ENCODE measurements at places on chromosomes 3 and 15. TPM values are rescaled to one million over a fixed set of nuclear protein-coding genes. Genes with fewer than 3 reads are reported as not detected.
A peak's percentile ranks its signal among the peaks of the same experiment; 100 is the strongest.

RBP2 gene
- total RNA-seq: 295 TPM

MORC1 gene
- total RNA-seq: 5.6 TPM

RETNLB gene
- not detected for total RNA-seq

SCAANT1 gene
- total RNA-seq: not detected

ROPN1 gene
- not detected for total RNA-seq

RAB6B gene
- total RNA-seq: 9.1 TPM

STRIT1 gene
- total RNA-seq: 1.2 TPM

FYCO1 gene
- total RNA-seq: 23.0 TPM

DNA sequence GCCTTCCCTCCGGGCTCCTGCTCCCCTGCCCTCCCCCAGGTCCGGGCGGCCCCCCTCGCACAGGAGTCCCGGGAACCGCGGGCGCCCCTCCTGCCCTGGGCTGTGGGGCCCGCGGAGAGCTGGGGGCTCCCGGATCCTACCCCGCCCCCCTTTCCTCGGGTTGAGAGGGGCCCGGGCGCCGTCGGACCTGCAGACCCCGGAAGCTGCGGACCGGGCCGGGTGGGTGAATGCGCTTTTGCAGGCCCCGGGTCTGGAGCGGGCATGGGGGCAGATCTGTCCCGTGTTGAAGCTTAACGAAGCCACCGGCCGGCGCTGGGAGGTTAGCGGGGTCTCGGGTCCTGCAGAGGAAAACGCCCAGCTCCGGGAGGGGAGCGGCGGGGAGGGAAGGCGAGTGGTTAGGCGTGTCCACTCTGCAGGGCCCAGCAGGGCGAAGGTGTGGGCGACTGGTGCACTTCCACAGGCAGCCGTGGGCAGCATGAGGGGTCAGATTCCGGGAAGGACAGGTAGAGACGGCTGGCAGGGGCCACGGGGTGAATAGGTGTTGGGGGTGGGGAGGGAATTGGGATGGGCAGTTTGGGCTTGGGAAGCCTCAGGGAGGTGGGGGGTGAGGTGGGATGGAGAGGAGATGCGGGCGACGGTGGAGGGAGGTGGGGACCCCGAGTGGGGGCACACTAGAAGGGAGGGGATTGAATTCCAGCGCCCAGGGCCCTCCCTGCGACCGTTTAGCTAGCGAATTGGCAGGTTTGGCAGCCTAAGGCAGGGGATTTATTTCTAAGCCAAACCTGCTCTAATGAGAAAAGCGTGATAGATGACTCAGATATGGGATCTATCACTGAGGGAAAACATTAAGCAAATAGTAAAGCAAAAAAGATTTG is 635 bp downstream of the CD276 start:
- peak; percentile 49 for DNase-seq

GRCh38 chr15:39177561-39177960 is 403.3 kb upstream of the THBS1 start:
- no peak for DNase-seq

DNA sequence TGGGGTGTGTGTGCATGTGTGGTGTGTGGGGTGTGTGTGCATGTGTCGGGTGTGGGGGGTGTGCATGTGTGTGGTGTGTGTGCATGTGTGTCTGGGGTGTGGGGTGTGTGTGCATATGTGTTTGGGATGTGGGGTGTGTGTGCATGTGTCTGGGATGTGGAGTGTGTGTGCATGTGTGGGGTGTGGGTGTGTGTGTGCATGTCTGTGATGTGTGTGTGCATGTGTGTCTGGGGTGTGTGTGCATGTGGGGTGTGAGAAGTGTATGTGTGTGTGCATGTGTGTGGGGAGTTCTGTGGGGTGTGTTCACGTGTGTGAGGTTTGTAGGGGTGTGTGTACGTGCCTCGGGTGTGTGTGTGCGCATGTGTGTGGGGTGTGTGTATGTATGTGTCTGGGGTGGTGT is 6.7 kb upstream of the OCA2 start:
- DNase-seq: no peak

- peak; percentile 47 for DNase-seq
These were observed 268.1 kb upstream of the CRBN start for GRCh38 chr3:3447641-3448040.

GRCh38 chr3:102163039-102163817 is 271.6 kb upstream of the ZPLD1 start:
- peak; percentile 65 for DNase-seq

DNA sequence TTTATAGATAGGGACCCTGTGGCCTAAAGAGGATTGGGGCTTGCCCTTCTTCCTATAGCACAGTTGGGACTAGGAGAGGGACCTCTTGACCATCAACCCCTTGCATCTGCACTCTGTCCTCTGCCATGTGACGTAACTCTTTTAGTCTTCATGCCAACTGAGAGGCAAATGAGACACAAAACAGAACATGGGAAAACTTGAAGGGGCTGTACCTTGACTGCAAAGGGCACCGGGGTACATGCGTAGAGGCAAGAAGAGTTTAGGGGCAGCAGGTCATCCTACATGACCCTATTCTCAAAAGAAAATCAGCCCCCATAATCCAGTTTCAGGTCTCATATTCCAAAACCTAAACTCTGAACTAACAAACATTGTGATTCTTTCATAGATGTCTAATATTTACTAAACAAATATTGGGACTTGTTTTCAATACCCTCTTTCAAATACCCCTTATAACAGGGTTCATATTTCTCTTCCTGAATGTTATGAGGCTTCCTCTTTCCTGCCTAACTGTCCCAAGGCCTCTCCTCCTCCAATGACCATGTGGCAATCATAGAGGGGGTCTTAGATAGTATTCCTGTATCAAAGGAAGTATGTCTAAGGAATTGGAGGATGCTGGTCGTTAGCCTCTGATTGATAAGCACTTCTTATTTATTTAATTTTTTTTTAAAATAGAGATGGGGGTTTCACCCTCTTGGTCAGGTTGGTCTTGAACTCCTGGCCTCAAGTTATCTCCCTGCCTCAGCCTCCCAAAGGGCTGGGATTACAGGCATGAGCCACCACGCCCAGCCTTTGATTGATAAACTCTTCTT is 20.6 kb downstream of the ACKR2 start:
- no peak for DNase-seq

DNA sequence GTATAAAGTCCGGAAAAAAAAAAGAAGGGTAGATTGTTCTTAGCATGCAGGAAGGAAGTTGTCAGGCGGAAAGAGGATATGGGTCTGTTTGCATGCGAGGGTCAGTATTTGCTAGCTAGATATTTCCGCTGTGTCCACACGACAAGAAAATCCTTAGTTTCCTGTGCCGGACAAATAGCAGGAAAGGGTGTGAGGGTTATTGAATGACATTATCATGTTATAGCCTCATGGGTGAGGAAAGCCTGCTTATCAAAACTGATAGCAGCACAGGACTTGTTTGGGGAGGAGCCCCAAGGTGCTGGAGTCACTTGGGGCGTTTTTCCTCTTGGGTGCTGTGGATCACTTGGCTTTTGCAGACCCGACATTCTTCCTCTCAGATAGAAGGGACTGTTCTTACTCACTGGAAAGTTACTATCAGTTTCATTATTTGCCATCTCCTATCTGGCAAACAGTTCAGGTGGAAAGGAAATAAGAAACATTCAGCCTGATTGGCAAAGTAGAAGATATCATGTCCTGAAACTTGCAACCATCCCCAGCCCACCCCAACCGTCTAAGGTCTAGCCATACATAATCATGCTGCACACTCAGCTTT is 127.2 kb upstream of the DPH6 start:
- DNase-seq: peak; percentile 46

DNA sequence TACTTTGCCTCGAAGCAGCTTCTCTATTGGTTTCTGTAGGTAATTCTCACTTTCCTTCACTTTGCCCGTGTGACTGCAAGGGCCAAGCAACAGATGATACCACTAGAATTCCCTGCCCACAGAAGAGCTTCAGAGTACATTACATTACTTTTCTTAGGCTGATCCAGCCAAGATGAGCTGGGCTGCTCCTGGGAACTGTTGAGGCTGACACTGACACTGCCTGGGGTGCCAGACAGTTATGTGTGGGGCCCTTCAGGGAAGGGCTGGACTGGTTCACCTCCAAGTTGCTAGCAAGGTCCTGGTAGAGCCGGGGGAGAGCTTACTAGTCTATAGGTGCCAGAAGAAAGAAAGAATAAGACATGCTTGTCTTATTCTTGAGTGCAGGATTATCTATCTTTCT is 19.0 kb downstream of the GORASP1 start:
- no peak for DNase-seq

GRCh38 chr3:54146506-54147239 is 24.3 kb downstream of the CACNA2D3 start:
- DNase-seq: peak; percentile 75

- DNase-seq: no peak
These were observed 2.7 kb upstream of the LSMEM2 start for GRCh38 chr3:50275996-50276761.

- DNase-seq: no peak
These were observed 154.3 kb downstream of the PLCL2 start for GRCh38 chr3:17038900-17039553.

DNA sequence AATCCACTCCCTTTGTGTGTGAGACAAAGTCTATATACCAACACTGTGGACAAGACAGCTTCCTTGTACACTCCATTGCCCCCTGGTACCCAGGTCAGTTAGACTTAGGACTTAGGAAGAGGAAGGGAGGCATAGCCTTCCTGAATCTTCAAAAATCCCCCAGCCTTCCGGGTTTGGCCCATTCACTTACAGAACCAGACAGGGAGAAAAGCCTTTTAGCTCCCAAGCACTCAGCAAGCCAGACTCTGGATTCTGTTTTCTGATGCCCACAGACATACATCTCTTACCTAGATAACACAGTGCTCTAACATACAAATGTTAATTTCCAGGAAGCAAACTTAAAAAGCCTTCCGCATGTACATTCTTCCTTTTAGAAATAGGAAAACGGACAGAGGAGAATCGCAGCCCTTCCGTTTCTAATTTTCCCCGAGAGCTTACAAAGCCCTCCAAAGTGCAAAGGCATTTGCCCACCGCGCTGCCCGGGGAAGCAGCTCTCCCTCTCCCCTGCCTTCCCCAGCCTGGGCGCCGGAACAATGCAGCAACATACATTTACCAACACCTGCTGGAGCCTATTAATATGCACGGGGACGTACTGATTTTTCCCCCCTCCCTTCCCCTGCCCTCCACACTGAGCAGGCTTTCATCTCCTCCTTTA is 442.0 kb downstream of the MAGI1 start:
- no peak for DNase-seq

DNA sequence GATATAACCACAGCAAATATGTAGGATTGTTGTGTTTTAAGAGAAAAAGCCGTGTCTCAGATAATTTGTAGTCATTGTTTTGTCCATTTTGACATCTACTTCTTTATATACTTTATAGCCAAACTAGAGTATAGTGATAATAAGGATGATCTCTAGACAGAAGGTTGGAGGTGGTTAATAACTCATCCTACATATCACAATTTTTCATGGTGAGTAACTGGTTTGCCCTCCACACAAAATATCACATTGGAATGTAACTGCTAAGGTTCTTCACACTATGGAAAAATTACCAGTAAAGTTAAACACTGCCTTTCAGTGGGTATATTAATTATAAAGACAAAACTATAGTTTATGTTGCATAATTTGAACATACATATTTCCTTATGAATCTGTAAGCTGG is 380.7 kb downstream of the LPP start:
- DNase-seq: no peak

GRCh38 chr3:159721324-159721723 is 267.3 kb upstream of the IL12A start:
- no peak for DNase-seq

All from hepatocyte (in vitro differentiated cells).